ENCODE measurements at places on chromosomes 2 and 18.

DNA sequence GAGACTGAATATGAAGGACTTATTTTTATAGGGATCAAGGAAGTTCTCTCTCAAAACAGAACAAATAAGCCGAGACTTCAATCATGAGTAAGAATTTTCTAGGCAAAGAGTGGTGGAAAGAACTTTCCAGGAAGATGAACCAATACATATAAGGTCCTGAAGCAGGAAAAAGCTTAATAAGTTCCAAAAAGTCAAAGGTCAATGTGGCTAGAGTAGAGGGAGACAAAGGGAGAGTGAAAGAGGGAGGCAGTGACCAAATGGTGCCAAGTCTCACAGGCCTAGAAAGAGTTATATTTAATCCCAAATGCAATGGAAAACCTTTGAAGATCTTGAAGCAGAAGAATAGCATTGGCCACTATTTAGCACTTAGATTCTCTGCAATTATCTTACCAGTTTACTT, 56.0 kb downstream of the PDE11A start:
- no peak for DNase-seq

DNA sequence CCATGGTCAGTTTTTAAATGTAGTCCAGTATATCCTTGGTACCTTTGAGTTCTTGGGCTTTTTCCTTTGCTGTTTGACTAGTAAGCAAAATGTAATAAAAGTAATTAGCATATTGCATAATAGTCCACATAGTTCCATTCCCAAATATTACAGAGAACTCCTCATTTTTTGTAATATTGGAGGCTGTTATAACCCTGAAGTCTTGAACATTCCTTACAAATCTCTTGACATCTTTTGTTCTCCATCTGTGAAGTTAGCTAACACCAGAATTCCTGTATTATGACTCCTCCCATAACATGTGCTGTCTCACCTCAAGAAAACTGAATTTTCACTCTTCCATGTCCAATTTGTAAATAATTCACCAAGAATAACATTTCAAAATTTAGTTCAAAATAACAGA, 17.1 kb downstream of the CREB1 start:
- no peak for DNase-seq

DNA sequence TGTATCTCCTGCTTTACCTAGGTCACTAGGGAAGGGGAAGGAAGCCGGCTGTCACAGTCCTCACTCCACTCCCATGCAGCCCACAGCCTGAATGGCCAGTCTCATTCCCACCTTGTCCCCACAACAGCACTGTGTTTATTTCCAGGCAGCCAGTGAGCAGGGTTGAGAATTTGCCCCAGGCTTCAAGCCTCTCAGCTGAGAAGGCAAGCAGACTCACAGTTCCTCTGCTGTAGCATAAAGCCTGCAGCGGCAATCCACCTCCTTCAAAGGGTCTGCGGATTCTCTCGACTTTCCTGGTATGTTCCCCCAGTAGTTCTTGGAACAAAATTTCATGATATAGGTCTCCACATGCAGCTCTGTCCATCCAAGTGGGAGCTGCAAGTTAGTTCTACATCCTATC, 262.9 kb upstream of the GULP1 start:
- no peak for DNase-seq

GRCh38 chr2:220660277-220661145, 911.6 kb downstream of the EPHA4 start:
- no peak for DNase-seq

GRCh38 chr2:237330541-237330940, 83.4 kb downstream of the COL6A3 start:
- DNase-seq = no peak

DNA sequence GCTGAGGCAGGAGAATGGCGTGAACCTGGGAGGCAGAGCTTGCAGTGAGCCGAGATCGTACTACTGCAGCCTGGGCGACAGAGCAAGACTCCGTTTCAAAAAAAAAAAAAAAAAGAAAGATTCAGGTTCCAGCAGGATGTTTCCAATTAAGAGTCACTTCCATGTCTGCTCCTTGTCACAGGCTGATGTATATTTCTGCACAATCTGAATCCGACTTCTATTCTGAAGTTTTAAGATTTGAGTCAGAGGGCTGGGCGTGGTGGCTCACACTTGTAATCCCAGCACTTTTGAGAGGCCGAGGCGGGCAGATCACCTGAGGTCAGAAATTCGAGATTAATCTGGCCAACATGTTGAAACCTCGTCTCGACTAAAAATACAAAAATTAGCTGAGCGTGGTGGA, 24.7 kb downstream of the SNRPD1 start:
- DNase-seq = no peak

GRCh38 chr18:25876330-25876948, 214.0 kb downstream of the SS18 start:
- no peak for DNase-seq

GRCh38 chr2:37544591-37545031, 126.8 kb downstream of the CDC42EP3 start:
- no peak for DNase-seq

- DNase-seq = no peak
These were observed 4.1 kb downstream of the ABCG8 start for GRCh38 chr2:43842866-43843226.

DNA sequence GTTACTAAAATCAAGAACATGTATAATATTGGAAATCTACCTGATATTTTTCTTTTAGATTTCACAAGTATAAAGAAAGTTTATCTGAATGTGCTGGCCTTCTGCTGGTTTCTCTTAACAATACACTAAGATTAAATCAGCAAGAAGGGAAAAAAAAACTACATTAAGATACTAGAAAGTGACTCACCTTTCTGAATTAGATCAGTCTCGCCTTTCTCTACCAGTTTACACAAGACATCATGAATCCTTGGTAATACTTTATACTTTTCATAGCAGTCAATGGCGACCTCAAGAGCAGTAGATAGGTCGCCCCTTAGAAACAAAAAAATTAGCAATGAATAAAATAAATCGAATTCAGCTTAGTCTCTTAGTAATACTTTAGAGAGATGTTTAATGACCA, 61.2 kb downstream of the LRPPRC start:
- DNase-seq = no peak

DNA sequence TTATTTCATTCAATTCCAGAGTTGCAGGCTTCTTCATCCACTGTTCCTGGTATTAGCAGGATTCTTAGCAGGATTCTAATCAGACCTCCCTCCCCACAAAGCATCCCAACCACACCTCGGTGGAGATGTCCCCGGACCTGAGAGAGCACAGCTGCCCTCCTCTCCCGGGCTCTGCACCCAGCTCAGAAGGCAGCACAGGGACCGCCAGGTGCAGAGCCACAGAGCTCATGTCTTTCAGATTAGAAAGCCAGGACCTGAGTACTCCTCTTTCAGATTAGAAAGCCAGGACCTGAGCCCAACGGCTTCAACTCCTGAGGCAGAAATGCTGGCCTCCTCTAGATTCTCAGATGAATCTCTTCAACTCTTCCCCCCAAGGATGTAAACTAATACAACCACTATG, 152.3 kb downstream of the MYO5B start:
- DNase-seq = no peak

DNA sequence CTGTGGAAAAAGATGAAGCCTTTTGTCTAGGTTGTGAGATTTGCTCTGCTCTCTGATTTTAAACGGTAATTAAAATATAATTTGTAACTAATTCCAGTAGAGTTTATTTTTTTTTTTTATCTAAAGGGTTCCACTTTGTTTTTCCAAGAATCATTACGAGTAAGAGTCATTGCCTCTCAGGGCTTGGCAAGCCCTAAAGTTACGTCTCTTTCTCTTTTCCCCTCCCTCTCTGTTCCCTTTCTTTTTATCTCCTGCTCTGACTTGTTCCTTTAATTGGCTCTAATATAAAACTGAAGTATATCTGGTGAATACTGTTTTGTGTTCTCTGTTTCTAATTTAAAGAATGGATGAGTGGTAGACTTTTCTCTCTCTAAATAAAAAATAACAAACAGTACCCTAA, 75.8 kb downstream of the CALCRL start:
- no peak for DNase-seq

DNA sequence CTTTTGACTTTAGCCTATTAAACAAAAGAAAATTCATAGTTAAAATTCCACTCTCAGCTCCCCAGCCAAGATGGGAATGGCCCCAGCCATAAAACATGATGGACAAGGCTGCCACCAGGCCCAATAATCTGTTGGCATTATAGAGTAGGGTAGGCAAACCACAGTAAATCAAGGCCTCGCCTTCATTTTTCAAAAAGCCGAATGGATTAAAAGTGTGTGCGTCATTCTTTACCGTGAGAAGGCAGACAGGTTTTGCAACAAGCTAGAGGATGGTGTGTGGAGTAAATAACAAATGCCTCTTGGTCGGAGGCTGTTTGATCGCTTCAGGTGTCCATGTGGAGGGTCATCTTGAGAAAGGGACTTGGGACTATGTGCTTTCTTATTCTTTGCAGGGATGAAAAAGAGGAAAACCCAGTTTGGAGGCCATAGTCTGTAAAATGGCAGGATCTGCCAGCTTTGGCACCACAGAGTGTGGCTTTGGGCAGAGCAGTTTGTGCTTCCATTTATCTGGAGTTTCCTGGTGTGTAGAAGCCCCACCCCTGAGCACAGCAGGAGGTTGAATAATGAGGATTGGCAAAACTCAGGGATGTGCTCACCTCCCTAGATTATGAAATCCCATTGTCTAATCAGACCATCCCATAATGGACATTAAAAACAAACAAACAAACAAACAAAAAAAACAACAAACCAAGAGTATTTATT, 57.1 kb upstream of the ITGB6 start:
- no peak for DNase-seq

DNA sequence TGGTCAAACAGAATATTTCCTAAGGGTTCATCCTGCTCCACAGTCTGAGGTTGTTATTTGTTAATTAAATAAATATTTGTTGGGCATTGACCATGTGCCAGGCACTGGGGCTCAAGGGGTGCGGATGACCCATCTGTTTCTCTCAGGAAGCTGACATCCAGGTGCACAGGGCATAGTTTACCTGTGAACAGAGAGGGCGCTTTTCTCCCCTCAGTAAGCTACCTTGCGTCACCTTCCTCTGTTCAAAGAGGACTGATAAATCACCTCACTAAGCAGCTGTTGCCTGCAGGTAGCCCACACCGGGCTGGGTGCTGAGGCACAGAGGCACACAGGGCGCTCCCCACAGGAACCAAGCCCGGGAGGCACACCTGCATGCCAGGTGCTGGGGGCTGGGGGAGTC, 41.6 kb downstream of the SH3RF3 start:
- no peak for DNase-seq

GRCh38 chr2:98734823-98735260, 3.9 kb upstream of the MGAT4A start:
- no peak for DNase-seq

DNA sequence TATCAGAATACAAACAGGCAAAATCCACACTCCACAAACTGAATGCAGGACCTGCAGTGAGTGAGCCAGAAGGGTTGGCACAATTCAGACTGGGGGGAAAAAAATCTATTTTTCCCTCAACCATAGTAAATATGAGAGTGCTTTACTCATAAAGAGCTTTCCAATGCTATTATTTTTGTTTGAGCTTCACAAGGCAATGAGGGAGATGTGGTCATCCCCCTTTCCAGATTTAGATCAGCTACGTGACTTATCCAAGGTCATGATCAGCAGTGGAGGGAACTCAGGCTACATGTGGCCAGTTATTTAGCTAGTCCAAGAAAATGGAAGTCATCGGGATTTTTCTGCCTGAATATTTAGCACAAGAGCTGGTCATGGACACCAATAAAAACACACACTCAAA, 120.4 kb upstream of the KLF7 start:
- DNase-seq = no peak

Data from glomerular endothelial cell (primary cell).